ENCODE measurements at places on chromosomes 7 and 10.
A peak's percentile ranks its signal among the peaks of the same experiment; 100 is the strongest.

DNA sequence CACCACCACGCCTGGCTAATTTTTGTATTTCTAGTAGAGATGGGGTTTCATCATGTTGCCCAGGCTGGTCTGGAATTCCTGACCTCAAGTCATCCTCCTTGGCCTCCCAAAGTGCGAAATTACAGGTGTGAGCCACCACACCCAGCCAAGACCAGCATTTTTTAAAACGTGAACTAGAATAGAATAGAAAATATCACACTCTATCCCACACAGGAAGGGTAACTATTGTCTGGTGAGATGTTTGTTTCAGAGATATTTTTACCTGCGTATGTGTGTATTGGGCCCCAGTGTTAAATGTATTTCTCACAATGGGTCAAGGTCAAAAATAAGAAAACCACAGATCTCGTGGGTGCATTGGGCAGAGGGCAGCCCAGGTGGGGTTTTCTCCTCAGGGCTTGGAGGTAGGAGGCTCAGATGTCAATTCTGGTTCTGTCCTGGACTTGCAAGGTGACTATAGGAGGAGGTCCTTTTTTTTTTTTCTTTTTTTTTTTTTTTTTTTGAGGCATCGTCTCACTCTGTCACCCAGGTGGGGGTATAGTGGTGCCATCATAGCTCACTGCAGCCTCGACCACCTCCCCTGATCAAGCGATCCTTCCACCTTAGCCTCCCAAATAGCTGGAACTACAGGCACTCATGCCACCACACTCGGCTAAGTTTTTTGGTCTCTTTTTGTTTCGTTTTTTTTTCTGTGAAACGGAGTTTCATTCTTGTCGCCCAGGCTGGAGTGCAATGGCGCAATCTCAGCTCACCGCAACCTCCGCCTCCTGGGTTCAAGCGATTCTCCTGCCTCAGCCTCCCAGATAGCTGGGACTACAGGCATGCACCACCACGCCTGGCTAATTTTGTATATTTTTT is 19.0 kb downstream of the SH2B2 start:
- DNase-seq: no peak

- DNase-seq: no peak
Measured at GRCh38 chr7:98870807-98871491, 1.1 kb upstream of the TMEM130 start.

DNA sequence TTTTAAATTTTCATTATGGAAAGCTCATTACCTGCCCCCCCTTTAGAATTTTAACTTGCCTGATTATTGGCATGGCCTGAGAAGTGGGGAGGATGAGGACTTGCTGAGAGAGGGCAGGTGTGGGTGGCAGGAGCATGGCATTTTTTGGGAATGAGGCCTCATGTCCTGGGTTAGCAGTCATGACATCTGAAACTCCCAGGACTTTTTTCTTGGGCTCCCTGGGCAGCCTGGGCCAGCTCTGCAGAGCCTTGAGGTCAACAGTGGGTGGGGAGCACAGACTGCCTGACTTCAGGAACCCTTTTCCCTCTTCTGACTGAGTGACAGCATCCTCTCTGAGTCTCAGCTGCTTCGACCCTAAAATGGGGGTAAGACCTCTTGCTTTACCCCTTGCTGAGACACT is 46.3 kb downstream of the EEPD1 start:
- DNase-seq: no peak

GRCh38 chr10:102675666-102676533 is 31.6 kb downstream of the TRIM8 start:
- DNase-seq: peak; percentile 22

DNA sequence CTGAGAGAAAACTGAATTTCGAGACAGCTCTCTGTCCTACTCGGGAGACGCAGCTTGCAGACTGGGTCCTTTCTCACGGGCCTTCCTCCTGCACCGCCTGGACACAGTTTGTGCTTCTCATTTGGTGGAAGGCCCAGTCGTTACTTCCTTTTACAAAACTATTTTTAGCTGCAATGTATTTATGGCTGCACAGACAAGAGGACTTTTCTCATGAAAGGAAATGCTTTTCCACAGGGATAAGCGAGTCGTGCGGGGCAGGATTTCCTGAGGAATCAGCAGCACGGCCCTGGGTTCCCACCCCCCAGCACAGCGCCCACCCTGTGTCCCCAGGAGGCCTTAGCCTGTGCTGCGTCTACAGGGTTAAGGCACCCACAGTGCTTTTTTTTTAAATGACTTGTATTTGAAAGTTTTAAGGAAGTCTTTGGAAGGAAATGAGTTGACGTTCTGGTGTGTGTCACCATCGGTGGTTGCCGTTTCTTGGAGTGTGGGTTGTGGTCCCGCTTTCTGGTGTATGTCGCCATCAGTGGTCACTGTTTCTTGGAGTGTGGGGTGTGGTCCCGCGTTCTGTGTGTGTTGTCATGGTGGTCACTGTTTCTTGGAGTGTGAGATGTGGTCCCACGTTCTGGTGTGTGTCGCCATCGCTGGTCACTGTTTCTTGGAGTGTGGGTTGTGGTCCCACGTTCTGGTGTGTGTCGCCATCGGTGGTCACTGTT is 50.9 kb downstream of the INPP5A start:
- DNase-seq: peak; percentile 41

DNA sequence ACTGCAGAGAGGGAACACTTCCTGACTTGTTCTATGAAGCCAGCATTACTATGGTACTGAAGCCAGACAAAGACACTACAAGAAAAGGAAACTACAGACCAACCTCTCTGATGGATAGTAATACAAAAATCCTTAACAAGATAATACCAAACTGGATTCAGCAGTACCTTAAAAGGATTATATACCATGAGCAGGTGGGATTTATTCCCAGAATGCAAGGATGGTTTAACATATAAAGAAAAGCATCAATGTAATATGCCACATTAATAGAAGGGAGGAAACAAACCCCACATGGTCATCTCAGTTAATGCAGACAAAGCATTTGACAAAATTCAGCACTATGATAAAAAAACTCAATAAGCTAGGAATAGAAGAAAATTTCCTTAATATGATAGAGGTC is 47.2 kb downstream of the EBLN1 start:
- DNase-seq: no peak

DNA sequence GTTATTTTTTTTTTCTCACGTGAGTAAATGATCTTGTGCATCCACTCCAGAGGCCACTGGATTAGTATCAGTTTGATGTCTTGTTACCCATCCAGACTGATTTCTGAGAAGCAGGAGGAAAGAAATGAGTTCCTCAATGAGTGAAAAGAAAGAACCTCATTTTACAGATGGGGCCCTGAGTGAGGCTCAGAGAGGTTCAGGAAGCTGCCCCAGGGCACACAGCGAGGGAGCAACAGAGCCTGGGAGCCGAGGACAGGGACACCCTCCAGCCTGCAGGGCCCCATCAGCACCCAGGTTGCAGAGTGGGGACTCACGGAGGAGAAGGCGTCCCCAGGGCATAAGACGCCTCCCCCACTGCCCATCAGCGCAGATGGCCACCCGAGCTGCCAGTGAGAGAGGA is 30.9 kb upstream of the TNRC18 start:
- DNase-seq: no peak

DNA sequence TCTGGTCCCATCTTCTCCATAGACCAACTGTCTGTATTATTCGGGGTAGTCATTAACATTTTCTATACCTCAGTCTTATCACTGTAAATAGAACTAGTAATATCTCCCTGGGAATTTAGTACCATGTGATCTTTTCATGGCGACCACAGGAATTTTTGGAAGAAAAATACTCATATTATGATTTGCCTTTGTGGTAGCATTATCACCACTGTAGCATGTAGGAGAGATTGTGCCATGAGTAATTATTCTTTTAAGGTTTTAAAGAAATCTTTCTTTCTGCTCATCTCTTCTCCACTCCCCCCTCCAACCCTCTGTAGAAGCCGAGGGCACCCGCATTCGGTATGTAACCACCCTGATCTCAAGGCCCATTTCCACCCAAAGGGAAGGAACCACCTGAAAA is 25.0 kb downstream of the ZNF365 start:
- DNase-seq: no peak

GRCh38 chr7:44604941-44605340 is 1.5 kb upstream of the OGDH start:
- DNase-seq: no peak

DNA sequence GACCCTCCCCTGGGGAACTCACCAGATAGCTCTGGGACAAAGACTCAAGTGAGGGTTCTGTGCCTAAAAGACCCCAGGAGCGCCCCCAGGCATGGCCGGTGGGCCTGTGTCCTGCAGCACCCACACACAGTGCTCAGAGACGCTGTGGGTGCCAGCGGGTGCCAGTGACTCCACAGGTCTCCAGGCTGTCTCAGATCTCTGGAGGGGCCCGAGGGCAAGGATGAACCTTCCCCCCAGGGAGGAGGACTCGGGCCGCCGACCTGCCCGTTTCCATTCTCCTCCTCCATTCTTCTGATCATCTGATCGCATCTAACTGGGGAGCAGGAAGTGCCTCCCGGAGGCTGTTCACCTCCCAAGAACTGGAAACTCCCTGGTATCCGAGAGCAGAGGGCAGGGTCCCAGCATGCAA is 980 bp downstream of the ADAM8 start:
- no peak for DNase-seq

DNA sequence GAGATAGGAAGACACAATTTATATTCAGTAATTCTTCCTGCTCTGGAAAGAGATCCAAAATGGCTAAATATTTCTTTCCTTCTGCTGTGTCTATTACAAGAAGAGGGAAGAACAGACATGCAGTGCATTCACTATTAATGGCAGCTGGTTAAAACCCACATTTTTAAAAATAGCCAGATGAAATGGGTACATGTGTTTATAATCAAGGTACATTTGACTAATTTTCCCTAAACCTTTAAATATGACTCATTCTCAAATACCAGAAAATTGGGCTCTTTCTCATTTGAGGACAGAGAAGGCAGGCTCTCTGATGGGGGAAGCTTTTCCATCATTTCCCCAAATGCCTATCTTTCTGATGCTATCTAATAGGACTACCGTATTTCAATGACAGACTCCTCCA is 215.7 kb upstream of the HABP2 start:
- no peak for DNase-seq

DNA sequence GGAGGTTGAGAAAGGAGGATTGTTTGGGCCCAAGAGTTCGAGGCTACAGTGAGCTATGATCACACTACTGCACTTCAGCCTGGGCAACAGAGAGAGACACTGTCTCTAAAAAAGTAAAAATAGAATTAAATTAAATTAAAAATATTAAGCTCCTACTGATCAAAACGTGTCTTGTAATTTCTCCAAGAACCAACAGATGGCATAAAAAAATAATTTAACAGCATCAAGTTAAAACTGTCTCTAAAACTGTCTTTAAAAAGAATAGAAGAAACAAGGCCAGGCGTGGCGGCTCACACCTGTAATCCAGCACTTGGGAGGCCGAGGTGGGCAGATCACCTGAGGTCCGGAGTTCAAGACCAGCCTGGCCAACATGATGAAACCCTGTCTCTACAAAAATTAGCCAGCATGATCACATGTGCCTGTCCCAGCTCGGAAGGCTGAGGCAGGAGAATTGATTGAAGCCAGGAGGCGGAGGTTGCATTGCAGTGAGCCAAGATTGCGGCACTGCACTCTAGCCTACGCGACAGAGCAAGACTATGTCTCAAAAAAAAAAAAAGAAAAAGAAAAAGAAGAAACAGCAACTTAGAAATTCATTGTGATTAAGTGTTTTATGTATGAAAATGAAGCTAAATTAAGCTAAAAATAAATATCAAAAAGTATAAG is 24.5 kb downstream of the MTPAP start:
- DNase-seq: no peak

GRCh38 chr7:132750096-132750495 is 173.8 kb upstream of the PLXNA4 start:
- no peak for DNase-seq
